GM18507 (cell line): ENCODE measurements at places on chromosomes 1 and 21.

DNA sequence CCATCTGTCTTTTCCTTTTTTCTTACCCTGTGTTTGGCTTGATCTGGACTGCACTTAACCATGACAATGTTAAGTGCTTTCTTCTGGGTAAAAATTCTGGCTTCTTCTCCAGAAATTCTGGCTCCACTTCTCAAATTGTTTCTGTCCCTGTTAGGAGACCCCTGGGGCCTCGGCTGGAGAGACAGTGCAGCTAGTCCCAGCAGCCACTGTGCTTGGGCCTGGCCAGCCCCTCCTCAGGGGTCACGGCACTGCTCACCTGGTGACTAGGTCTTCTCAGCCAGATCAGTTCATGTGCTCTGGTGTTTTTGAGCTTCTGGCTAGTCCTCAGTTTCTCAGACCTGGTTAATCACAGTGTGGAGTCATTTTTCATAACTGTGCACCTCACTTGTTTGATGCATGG lies 72.4 kb downstream of the ADARB1 start:
- DNase-seq, result no peak

DNA sequence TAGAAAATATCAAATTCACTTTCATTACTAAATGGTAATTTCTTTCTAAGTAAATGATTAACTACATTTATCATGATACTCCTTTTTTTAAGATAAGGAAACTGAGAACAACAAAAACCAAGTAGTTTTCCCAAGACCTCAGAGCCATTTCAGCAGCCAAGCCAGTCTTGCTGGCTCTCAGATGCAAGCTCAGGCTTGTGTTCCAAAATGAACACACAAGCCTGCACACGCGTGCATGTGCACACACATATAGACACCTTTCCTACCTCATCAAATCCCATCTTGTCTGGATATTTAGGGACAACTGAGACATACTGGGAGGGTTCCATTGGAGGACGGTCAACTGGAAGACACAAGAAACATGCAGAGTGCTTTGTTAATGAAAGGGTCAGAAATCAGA lies 83.0 kb downstream of the COLGALT2 start:
- DNase-seq, result no peak

- DNase-seq, result peak; percentile 93
Measured at GRCh38 chr1:54715493-54716298, at the start of gene TTC4. TTC4 (plus strand) TSS chr1:54715861; CDS start chr1:54715909, 48 bp downstream.

DNA sequence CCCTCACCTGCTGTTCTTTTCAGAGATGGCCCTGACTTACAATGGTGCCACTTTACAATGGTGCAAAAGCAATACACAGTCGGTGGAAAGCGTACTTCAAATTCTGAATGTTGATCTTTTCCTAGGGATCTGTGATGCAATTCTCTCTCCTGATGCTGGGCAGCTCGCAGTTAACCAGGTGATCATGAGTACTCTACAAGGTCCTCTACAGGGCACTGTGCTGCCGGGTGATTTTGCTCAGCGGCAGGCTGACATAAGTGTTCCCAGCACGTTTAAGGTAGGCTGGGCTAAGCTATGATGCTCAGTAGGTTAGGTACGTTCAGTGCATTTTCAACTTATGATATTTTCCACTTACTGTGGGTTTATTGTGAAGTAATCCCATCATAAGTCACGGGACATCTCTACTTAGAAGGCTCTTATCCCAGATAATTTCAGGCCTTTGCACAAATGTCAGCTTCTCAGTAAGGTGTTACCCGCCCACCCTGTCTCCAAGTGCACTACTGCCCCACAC lies 126.5 kb downstream of the KCNN3 start:
- no peak for DNase-seq

- DNase-seq, result no peak
Measured at GRCh38 chr21:43211072-43211759, 42.4 kb downstream of the CRYAA start.

- DNase-seq, result no peak
Measured at GRCh38 chr1:16984717-16985116, 4.3 kb upstream of the MFAP2 start.

- DNase-seq, result no peak
Measured at GRCh38 chr1:242435200-242435599, 89.3 kb downstream of the PLD5 start.

DNA sequence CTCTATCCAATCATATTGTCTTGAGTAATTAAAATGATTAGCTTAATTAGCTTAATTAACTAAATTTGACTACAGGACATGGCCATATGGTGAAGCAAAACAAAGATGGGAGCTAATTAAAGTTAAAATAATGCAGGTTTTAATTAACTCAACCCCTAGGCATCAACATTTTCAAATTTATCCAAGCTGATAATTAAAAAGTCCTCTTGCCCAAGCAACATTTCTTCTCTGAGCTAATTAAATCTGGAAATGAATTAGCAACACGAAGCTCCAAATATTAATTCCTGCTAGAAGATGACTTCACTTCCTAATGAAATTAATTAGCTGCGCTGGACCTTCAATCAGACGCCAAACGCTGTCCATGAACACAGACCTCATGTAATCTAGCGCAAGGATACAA lies 27.9 kb downstream of the LMO4 start:
- DNase-seq, result no peak

- DNase-seq, result no peak
Measured at GRCh38 chr21:33026443-33026858, 716 bp downstream of the OLIG2 start.

- DNase-seq, result no peak
Measured at GRCh38 chr1:174953285-174954072, 46.3 kb upstream of the CACYBP start.

GRCh38 chr1:11134898-11135266 lies 35.2 kb upstream of the EXOSC10 start:
- no peak for DNase-seq

- no peak for DNase-seq
Measured at GRCh38 chr21:46226920-46227599, 1.5 kb downstream of the LSS start.

DNA sequence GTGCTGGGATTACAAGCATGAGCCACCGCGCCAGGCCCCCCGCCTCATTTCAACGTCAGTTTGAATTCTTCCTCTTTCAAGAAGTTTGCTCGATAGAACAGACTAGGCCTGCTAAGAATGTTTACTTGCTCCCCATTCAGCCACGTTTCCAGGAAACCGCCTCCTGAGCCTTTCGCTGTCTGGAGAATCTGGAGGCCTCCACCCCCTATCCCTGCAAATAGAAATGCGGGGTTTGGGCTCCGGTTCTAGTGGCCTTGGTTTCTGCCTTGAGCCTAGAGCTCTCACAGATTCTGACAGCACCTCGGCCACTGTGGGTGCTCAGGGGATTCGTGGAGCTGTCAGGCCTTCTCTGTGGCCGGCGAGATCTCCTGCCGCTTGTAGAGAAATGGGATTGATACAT lies 84.3 kb downstream of the UBIAD1 start:
- DNase-seq, result no peak

DNA sequence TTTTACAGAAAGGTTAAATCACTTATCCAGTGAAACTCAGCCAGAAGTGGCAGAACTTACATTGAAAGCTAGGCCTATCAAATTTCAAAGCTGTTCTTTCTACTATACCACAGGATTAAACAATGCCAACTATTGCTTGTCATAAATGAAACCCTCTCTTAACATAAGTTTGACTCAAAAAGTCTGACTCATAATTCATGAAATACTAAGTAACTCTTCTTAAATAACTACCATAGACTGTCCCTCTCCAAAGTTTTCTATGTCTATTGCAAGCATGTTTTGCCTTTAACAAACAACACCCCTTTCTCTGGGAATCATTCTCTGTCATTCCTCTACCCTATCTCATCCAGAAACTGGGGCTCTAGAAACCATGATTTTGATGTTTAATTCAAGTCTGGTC lies 109.5 kb upstream of the UBE2U start:
- no peak for DNase-seq

- no peak for DNase-seq
Measured at GRCh38 chr21:14120091-14120734, 90.5 kb downstream of the LIPI start.

DNA sequence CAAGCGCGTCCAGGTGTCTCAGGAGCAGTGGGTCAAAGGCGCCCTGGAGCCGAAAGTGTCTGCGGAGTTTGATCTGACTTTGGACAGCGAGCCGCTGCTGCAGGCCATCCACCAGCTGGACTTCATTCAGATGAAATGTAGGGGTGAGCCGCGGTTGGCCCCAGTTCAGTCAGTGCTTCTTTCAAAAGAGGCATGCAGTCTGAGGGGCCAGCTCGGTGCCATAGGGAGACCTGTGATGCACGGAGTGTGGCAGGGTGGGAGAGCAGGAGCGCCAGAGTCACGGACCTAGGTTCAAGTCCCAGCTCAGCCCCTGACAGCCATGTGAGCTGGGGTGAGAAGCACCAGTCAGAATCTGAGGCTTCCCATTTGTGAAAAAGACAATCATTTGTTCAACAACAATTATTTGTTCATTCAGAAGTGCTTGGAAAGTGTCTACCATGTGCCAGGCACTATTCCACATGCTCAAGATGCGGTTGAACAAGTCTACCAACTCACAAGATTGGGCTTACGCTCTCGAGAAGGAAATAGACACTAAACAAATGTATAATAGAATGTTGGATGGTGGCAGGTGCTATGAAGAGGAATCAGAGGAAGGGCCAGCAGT lies 39.5 kb upstream of the GNPAT start:
- DNase-seq, result no peak

DNA sequence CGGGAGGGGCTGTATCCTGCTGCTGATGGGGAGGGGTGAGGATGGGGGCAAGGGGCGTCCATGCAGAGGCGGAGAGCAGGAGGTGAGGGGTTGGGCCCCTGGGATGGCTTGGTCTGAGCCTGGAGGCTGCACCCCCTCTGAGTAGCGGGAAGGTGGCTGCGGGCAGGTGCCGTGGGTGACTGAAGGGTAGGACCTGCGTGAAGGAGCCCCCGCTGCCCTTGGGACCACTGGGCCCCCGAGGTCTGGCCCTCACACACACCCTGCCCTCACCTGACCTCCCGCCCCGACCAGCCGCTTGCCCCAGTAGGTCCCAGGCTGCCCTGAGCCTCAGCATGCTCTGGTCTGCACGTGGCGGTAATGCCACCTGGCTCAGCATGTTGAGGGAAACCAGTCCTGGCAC lies 12.8 kb upstream of the SKI start:
- DNase-seq, result no peak

DNA sequence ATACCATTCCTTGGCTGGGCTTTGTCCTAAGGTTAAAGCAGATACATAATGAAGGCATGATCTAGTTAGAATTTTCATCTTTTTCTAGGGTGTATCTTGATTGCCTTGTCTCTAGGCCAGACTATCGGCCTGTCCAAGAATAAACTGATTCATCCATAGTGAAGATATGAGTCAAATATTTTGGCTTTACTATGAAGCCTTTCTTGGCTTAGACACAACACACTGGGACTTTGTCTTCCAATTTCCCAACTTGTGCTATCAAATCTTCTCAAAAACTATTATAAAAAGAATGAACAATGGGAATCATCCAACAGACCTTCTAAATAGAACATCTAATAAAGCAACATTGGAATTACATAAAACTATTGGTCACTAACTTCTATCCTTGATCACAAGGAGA lies 64.8 kb downstream of the WARS2 start:
- DNase-seq, result no peak

GRCh38 chr1:83131692-83131955 lies 867.3 kb downstream of the TTLL7 start:
- no peak for DNase-seq

GRCh38 chr1:218521414-218522169 lies 176.5 kb downstream of the TGFB2 start:
- DNase-seq, result no peak

DNA sequence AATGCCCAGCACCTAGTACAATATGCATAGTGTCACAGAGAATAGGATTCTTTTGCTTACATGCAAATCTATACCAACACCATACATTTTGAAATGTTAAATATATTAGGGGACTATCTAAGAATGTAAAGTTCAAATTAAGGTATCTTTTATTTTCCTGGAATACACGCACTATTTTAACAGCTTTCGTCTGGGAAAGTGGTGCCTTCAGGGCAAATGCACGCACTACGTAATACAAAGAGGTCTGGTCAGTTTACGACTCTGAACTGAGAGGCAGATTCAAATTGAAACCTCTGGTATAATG lies 931 bp downstream of the FUBP1 start:
- no peak for DNase-seq

DNA sequence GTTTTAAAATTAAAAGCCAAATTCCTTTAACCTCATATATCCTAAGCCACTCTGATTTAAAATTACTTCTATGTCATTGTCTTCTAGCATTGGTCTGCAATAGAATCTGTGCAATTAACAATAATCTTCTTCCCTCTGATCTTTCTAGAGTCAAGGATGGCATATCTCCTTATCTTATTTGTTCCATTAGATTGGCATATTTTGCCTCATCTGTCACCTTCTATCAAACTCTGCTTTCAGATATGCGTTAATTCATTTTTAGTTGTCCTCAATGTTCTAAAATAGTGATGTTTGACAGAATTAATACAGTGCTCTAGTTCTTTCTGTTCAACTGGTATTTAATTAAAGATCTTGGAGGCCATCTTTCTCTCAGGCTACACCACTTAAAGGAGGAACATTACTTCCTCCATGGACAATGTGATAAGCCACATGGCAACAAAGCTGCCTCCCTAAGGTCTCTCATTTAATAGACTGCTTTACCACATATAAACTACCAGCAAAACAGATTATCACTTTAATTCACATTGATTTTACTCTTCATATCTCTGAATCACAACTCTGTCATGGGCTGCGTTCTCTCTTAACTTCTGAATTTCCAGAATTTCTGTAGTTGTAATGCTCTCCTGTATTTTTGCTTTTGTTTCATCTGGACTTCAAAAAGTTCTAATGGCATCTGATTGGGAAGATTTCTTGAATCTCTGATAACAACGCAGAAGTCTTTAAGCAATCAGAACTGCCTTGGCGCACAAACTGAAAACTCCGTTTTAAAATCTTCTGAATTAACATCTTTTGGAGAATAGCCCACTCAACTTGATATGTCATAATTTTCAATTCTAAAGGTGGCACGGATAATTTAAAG lies 2.8 kb downstream of the NRIP1 start:
- DNase-seq, result no peak

DNA sequence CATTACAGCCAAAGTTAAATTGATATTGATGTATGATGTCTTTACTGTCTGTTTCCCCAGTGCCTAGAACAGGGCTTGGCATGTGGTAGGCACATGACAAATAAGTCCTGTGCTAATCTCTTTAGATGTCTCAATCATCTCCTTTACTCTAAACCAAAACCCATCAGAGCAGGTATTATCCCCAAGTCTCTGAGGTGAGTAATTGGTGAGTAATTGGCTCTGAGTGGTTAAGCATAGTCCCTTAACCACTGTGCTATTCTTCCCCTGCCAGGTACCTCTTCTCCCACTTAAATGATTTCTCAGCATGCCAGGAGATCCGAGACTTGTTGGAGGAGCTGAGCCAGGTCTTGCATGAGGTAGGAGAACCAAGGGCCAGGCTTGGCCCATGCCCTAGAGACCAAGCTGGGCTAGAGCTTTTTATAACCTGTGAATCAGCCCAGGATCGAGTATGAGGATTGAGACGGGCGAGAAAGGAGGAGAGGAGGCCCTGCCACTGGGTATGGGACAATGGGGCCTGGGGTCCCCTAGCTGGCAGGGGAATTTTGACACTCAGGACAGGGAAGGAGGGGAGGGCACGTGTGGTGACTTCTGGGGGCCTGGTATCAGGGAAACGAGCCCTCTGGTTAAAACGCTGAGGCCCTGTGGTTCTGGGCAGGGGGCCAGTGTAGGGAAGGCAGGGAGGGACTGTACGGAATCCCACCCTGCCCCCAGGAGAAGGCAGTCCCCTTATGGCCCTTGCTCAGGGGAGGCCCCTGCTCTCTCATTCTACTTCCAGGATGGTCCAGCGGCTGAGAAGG lies 4.5 kb downstream of the CNKSR1 start:
- DNase-seq, result no peak
